Cardiac fibroblast (primary cell): ENCODE measurements at places on chromosomes 13 and 19.

DNA sequence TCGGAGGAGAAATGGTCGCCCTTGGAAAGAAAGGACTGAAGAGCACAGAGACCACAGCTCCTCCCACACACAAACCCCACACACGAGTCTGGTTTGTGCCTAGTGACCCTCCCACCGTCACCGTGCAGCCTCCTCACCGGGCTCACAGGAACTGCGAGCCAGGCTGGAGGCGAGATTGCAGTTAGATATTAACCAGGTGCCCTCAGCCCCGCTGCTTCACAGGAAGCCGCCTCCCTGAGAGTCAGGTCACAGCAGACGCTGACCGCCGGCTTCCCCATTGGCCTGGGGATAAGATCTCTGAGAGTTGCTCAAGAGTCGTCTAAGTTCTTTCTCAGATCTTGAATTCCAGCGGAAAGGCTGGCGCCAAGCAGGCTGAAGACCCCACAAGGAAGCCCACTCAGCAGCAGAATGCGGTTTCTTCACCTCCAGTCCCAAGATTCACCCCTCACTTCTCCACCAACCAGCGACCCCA is 870 bp downstream of the ZNF44 start:
- DNase-seq: peak; percentile 58

DNA sequence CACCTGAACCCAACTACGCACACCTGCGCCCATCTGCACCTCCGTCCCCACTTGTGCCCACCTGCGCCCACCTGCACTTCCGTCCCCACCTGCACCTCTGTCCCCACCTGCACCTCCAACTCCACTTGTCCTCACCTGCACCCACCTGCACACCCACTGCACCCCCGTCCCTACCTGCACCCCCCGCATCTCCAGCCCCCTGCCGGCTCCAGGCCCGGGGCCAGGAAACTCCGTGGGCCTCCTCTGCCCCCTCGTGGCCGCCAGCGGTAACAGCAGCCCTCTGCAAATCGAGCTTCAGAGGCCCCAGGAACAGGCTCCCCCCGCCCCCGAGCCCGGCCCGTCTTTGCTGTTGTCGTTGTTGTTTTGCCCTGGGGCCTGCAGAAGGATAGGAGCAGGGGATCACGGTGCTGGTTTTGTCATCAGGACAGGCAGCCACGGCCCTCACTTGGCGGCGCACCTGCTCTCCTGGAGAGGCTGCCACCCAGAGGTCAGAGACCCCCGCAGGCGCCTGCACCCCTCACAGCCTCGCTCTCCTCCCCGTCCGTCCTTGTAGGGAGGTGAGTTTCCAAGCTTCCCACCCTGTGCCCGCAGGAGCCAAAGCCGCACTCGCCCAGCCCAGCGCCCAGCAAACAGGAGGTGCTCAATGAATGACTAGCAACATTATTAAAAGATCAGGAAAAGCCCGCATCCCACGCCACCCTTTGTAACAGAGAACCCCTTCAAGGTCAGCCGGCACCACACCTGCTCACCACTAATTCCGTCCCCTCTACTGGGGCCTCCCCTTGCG is 65.4 kb downstream of the GNG7 start:
- peak; percentile 60 for DNase-seq

- peak; percentile 72 for DNase-seq
Measured at GRCh38 chr13:76725211-76725610, 161.0 kb downstream of the KCTD12 start.

DNA sequence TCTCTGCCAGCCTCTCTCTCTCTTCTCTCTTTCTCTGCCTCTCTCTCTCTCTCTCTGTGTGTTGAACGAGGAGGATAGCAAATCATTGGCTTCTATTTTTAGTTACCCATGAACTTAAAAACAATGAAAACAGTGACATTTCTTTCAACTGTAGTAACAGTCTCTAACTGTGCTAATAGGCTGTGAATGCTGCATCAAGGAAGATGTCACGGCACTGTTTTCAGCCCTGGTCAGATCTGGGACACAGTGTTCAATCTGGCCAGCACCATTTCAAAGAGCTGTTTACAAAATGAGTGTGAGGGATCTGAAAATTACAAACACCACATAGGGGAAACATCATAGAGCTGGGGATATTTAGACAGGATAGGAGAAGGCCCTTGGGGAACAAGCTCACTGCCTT is 717.0 kb downstream of the FGF9 start:
- DNase-seq: no peak

- DNase-seq: no peak
Measured at GRCh38 chr19:35516310-35516709, 2.9 kb upstream of the DMKN start.

GRCh38 chr13:110872034-110872767 is 42.7 kb downstream of the ANKRD10 start:
- DNase-seq: no peak

- DNase-seq: no peak
Measured at GRCh38 chr13:21767032-21767431, 96.2 kb downstream of the FGF9 start.

GRCh38 chr19:34228347-34228746 is 26.0 kb upstream of the GARRE1 start:
- DNase-seq: no peak

DNA sequence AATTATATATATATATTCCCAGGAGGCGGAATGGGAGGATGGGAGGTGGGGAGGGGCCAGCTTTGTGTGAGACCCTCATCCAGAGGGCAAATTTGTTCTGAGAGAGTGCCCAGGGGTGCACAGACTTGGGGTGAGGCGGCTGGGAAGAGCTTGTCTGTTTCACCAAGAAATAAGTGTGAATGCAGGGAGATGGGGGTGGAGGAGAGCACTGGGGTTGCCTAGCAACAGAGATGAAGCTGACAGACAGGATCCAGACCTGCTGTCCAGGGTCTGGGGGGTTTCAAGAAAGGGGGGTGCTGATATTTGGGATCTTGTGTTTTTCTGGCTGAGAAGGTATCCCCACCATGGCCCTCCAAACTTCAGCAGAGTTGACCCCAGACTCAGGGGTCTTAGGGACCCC is 18.6 kb upstream of the TNFAIP8L1 start:
- DNase-seq: no peak

GRCh38 chr19:45506989-45507871 is at the start of gene VASP:
TSS of gene VASP (plus strand) at chr19:45507479. CDS start at chr19:45507772, 293 bp downstream.
- peak; percentile 88 for DNase-seq

GRCh38 chr13:113001241-113002140 is 32.5 kb downstream of the MCF2L start:
- DNase-seq: no peak

- peak; percentile 36 for DNase-seq
Measured at GRCh38 chr13:29676535-29676934, 81.0 kb upstream of the SLC7A1 start.

DNA sequence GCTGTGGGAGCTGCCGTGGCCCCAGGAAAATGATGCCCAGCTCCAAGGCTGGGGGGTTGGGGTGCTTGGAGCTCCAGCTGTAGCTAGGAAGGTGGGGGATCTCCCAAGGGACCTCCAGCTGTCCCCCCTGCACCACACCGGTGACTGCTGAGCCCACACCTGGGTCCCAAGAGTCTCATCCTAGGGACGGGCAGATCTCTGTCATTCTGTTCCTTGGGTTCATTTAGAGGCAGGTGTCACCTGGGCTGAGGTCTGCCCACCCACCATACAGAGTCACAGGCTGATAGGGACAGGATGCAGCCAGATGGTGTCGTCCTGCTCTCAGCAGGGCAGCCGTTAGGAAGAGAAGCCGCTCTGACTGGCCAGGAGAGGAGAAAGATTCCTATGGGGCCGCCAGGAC is 5.3 kb downstream of the F2RL3 start:
- no peak for DNase-seq

DNA sequence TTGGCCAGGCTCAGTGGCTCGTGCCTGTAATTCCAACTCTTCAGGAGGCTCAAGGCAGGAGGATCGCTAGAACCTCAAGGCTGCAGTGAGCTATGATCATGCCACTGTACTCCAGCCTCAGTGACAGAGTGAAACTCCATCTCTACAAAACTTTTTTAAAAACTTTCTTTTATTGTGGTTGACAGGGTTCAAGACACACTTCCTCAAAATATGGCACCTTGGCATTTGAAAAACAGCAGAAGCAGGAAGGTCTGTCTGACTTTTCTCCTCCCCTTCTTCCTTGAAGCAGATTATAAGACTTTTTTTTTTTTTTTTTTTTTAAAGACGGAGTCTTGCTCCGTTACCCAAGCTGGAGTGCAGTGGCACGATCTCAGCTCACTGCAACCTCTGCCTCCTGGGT is 100.3 kb downstream of the TM9SF2 start:
- DNase-seq: no peak

- DNase-seq: no peak
Measured at GRCh38 chr19:41445575-41445974, 2.6 kb downstream of the ERICH4 start.

DNA sequence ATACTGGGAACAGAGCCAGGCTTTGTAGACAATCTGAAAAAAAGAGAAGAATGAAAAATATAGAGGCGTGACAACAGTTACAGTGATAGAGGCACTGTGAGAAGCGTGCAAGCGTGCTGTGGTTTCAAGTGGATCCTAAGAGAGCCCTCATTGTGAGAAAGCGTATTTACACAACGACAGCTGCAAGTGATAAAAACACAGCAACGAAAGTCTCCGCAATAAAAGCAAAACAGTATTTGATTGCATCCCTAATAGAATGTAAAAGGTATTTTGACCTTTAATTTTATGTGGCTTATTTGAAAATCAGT is 642.7 kb upstream of the ARGLU1 start:
- DNase-seq: peak; percentile 36

DNA sequence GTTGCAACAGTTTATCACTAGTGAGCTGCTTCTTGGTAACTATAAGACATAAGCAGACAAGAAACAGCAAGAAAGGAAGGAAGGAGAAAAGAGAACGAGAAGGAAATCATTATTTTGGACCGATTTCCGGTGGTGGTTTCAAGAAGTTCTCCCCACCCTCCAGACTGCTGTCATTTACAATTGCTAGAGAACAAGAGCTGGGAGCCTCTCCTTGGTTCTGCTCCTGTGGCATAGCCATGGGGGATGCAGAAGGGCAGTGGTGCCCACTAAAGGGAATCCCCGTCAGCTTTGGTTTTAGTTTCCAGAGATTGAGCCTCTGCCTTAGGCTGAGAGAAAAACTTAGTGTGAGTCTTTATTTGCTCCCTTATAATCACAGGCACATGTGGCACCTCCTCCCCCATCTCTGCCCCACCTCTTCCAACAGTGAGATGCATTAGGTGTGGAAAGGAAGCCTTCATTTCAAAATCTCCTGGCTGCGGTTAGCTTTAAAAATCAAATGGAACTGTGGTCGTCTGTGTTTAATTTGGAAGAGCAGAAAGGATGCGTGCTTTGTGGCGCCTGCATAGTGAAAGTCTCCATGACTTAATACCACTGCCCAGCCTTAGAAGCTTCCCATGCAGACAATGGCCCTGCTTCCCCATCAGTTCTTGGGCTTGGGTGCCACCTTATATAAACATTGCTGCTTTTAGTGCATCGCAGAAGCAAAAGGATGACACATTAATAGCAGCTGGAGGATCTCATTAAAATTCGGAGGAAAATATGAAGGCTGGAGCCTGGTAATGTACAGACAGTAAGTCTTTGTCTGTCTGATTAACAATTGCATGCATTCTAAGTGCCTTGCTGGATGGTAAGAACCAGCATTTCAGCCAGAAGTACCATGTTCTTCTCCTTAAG is 25.0 kb downstream of the LRCH1 start:
- DNase-seq: no peak

GRCh38 chr13:68056816-68057710 is 826.9 kb upstream of the PCDH9 start:
- DNase-seq: peak; percentile 12

GRCh38 chr13:59103004-59103768 is 1060.5 kb downstream of the DIAPH3 start:
- peak; percentile 83 for DNase-seq

- DNase-seq: no peak
Measured at GRCh38 chr19:8393192-8393870, 3.2 kb downstream of the RAB11B start.
